ENCODE measurements at places on chromosomes 2 and 18.

GRCh38 chr2:145379934-145380333 lies 860.0 kb upstream of the ZEB2 start:
- no peak for DNase-seq

GRCh38 chr2:25473758-25474340 lies 132.1 kb upstream of the DNMT3A start:
- no peak for DNase-seq

- no peak for DNase-seq
Observed at GRCh38 chr2:226932443-226932842, 96.6 kb downstream of the RHBDD1 start.

DNA sequence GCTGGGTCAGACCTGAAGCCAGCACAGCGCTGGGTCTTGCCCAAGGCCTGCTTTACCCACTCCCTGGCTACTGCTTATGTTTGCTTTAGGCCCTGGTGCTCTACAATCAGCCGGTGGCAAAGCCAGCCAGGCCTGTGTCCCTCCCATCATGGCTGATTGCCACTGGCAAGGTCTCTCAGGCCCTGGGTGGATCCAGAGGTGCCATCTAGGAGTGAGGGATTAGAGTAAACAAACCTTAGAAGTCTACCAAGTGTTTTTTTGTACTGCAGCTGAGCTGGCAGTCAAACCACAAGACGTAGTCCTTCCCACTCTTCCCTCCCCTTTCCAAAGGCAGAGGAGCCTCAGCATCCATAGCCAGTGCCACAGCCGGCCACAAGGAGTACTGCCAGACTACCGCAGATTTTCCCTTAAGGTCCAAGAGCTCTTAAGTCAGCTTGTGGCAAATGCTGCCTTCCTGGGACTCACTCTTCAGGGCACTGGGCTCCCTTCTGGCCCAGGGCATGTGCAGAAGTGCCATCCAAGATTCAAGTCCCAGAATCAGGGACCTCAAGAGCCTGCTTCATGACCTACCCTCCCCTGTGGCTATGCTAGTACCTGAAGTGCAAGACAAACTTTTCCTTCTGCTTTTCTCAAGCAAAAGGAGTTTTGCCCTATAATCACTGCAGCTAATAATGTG lies 20.0 kb downstream of the IL1RL2 start:
- no peak for DNase-seq

- peak; percentile 93 for DNase-seq
Observed at GRCh38 chr2:131105156-131105949, at the start of gene PLEKHB2. TSS of gene PLEKHB2 (plus strand) at chr2:131105336. CDS start at chr2:131120942, 15,606 bp downstream.

DNA sequence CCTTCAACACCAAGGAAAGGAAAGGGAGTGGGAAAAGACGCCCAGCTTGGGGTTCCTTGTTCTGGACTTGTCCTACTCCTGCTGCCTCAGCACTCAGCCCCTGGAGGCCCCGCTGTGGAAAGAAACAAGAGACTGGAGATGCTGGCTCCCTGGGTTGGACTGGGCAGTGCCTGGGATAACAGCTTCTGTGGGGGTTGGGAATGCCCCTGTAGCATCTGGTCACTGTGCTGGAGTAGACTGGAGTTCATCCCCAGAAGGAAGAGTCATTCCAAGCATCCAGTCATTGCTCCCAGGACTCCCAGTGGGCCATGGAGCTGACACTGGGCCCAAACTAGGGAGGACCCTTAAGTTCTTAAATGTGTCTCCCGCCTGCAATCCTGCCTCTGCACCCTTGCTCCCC lies 129.3 kb upstream of the HAAO start:
- no peak for DNase-seq

GRCh38 chr2:50178050-50178449 lies 853.9 kb downstream of the NRXN1 start:
- DNase-seq = no peak

- no peak for DNase-seq
Observed at GRCh38 chr2:168449419-168449818, 6.7 kb upstream of the CERS6 start.

- no peak for DNase-seq
Observed at GRCh38 chr18:54720620-54721019, 107.7 kb upstream of the RAB27B start.

GRCh38 chr2:56199492-56199891 lies 15.7 kb downstream of the CCDC85A start:
- no peak for DNase-seq

Data from stimulated activated CD4-positive, alpha-beta T cell treated with anti-CD3 and anti-CD28 coated beads, Interleukin-4, amount 100 ng/mL, for 4 hours (primary cell).